ENCODE measurements at places on chromosomes 2 and 18.

DNA sequence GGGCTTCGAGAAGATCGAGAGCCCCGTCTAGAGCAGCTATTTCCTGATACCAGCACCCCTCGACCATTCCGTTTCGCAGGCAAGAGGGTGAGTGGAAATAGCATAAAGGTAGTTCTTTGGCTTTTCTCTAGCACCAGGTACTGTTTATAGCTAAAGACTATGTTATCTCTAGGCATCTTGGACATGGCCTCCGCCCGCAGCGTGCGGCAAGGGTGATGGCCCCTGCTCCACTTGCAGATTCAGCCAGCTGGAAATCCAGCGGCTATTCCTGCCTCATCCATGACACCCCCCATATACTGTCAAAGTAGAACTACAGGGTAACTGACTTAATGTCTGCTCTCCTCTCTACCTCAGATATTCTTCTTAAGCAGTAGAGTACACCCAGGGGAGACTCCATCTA, 3.3 kb downstream of the AGBL5 start:
- no peak for DNase-seq

DNA sequence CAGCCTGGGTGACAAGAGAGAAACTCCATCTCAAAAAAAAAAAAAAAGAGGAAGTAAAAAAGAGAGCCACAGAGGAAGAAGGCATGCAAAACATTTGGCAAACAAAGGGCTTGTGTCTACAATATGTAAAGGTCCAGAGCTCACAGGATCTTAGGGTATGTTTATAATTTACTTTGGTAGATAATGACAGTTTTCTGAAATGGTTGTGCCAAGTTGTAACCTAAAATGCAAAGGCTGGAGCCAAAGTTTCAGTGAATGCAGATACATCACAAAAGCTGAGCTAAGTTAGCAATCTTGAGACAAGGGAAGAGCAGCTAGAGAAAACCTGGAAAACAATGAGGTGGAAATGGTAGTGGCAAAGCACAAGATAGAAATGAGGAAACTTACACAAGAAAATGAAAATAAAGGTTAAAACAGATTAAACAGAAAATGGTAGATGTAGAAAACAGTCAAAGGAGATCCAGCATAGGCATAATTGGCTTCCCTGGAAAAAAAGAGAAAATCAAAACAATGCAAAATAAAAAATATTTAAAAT, 77.5 kb upstream of the HK2 start:
- no peak for DNase-seq

- DNase-seq: no peak
Observed at GRCh38 chr2:174664084-174664759, 66.6 kb upstream of the WIPF1 start.

- no peak for DNase-seq
Observed at GRCh38 chr2:219452361-219453317, 18.0 kb downstream of the SPEG start.

- DNase-seq: no peak
Observed at GRCh38 chr2:102110171-102110570, 32.4 kb upstream of the IL1R1 start.

DNA sequence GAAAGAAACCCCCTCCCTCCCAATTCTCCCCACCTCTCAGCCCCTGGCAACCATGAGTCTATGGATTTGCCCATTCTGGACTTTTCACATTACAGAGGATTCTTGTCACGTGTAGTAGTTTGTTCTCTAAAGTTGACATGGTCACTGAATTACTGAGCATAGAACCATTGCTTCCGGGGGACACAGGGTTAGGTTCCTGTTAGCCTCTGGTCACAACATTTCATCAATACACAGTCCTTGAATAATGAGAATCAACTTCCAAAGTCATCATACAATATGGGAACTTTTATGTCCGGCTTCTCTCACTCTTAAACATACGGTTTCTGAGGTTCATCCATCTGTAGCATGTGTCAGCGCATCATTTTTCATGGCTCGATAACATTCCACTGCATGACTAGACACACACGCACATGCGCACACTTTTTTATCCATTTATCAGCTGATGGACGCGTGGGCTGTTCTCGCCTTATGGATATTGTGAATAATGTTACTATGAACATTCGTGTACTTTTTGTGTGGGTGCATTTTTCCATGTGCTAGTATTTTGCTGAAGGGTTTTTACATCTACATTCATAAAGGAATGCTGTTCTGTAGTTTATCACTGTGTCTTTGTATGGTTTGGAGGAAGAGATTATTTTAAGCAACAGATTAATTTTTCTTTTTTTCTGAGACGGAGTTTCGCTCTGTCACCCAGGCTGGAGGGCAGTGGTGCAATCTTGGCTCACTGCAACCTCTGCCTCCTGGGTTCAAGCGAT, 48.1 kb downstream of the PARD6G start:
- no peak for DNase-seq

All from activated CD8-positive, alpha-beta memory T cell treated with anti-CD3 and anti-CD28 coated beads for 1 hour (primary cell).